Head of caudate nucleus (tissue), 42 donors: ENCODE measurements at places on chromosomes 3 and 15.
A peak's percentile ranks its signal among the peaks of the same experiment; 100 is the strongest.

DNA sequence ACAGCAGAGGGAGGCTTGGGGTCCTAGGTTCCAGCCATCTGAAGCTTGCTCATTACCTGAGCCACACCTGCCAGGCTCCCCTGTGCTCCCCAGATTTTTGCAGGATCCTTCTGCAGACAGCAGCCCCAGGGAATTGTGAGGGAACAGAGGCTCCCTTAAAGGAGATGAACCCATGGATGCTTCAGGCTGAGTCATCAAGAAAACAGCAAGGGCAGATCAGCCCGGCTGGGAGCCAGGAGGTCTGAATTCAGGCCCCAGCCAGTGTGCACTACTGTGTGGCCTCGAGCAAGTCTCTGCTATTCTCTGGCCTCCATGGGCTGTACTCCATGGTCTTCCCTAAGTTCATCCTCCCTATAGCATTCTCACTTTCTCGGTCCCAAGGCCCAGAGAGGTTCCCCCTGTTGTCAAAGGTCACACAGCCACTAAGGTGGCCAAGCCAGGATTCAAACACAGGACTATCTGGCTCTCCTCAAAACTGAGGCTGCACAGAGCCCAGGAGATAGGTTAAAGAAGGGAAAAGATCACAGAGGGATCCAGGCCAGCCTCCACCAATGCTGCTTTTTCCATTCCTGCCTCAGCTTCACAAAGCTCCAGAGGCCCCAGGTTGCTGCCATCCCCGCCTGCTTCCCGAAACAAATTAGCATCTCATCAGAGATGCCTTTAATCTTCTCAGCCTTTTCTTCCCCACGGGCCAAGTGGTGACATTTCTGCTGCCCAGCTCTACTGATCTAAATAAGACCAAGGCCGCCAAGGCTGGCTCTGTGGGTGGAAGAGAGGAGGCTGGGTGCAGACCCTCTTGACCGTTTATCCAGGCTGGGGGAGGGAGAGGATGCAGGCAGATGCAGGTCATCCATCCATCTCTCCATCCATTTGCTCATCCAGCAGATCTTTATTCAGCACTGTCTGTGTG lies 21.2 kb upstream of the GRIP2 start:
- no peak for DNase-seq

GRCh38 chr3:191958980-191959671 lies 498.2 kb downstream of the PYDC2 start:
- DNase-seq, result no peak

GRCh38 chr3:42067326-42067725 lies 23.8 kb upstream of the TRAK1 start:
- DNase-seq, result no peak

DNA sequence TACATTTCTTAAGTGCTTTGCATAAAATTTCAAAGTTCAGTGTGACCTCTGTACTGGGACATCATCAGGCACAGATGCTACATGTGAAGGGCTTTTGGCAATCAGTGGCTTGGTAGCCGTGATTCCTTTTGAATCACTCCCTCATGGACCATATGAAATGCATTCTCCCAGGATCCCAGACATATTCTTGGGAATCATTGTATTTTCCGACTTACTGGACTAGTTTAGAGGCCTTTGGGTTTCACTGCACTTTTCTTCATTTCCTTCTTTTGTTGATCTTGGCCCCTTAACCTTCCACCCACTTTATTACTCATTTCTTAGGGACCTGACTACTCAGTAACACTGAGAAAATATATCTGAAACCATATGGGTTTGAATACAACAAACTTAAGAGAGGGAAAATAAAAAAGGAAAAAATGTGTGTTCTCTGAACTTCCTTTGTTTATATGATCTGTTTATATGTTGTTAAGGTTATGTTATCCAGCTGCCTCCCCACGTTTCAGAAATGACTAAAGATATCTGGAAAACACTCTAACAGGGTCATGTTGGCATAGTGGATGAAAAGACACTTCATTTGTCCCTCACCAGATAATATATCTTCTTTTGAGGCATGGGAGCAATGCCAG lies 35.1 kb downstream of the HMG20A start:
- DNase-seq, result no peak

DNA sequence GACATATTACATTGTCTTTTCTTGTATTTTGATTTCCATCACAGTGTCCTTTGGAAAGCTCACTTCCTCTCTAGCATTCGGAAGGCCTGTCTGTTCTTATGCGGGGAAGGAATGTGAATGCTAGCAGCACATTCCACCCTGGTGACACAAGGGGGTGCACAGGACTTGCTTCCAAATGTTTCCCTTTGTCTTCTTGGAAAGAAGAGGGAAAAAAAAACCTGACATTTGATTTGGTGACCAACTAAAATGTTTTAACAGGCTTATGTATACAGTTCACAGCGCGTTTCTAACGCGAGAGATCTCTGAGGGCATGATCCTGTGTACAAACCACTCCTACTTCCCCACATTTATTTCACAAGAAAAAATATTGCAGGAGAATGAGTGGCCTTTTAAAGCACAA lies 107.6 kb upstream of the FXR1 start:
- DNase-seq, result no peak

DNA sequence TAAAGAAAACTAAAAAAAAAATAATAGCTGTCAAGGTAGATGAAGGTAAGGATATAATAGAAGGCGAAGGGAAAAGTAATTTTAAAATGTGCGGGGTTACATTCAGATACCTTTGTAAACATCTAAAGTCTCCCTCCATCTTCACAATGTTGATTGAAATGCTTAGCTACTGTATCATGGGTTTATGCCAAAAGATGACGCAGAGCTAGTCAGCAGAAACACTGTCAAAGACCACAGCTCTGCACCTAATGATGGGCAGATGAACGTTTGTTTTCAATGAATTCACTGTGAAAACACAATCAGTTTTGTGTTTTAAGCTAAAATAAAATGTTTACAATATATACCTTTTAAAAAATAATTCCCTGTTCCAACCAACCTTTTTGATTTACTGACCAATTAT lies 61.2 kb downstream of the RFTN1 start:
- DNase-seq, result no peak

DNA sequence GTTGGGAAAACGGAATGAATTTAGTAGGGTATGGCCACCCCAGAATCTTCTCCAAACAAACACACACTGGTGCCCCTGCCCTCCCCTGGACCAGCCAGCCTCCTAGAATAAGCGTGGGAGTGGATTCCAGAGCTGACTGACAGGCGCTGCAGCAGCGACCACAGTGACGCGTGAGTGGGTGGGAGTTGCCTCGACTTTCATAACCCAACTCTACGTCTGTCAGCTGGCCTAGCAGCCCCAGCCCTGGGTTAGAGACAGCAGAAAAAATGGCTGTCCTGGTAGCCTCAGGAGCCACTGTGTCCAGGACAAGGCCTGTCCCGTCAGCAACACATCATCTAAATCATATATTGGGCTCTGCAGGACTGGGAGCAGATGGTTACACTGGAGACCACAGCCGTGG lies 10.0 kb downstream of the PLA2G4B start:
- no peak for DNase-seq

- DNase-seq, result no peak
Measured at GRCh38 chr3:128490650-128490914, 2.4 kb downstream of the GATA2 start.

DNA sequence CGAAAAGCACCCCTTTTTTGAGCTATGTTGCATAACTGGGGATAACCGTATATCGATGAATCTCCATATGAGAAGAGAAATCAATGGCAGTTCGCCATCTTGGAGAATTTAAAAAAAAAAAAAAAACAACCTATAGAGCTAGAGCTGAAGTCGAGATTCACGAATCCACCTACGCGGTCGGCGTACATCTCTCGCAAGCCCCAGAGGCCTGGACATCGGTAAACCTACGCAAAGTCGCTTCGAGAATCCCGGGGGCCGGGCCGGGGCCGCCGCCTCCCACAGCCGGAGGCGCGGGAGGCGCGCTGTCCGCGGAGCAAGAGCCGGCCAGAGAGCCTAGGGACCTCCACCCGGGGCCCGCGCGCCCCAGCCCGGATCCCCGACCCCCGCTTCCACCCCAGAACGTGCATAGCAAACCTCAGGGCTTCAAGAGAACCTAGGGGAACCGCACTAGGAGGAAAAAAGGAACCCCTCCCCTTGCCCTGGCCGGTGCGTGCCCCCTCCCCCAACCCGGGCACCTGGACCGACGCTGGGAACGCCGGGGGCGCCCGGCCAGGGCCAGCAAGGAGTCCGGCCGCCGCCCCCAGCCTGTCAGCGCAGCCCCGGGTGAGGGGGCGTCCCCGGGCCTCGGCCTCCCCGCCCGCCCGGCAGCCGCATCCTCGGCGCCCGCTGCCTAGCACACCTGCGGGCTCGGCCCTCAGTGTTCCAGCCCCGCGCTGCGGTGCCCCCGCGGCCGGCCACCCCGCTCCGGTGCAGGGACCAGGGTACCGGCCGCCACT lies 567 bp downstream of the PFN2 start:
- peak; percentile 74 for DNase-seq

- no peak for DNase-seq
Measured at GRCh38 chr3:123781138-123781537, 103.0 kb downstream of the MYLK start.

DNA sequence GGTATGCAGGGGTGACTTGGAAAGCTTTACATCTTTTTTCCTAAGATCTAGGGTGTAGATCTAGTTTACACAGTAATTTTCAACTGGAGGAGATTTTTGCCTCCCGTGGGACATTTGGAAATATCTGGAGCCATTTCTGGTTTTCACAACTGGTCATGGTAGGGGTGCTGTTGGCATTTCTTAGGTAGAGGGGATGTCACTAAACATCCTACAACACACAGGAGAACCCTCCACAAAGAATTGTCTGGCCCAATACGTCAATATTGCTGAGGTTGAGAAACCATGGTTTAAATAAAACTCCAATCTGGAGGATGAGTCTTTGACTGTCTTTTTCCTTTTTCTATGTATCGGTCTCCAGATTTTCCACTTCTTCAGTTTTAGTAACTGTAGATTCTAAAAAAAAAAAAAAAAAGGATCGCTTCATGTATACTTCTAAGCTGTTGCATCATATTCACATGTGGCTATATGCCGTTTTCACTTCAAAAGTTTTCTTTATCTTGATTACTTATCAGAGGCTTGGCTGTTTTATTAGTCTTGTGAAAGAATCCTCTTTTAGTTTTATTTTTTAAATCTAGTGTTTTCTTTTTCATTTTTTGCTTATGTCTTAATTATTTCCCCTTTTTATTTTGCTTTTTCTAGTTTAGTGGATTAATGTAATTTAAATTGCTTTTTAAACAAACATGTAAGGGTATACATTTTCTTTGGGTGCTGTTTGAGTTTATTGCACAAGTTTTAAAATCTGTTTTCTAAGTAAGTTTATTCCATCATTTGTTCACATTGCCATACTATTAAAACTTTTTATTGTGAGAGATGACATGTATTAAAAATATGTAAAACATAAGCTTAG lies 21.2 kb downstream of the UBE2Q2 start:
- DNase-seq, result no peak

GRCh38 chr15:60444289-60444912 lies 34.5 kb downstream of the ICE2 start:
- no peak for DNase-seq

DNA sequence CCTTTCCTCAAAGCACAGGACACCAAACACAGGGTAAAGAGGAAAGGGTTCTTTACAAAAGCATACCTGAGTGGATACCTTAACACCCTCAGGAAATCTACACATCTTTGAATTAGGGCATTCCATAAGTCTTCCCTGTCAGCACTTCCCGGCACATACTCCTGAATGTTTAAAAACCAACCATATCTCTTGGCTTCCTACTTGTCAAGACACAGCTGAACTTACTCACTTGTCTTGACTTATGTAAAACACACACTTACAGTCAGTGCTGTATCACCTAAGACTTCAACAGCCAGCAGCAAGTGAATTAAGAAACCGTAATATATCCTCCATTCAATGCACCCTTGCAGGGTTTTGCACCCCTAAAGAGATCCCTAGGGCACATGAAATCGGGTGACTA lies 17.5 kb downstream of the IL1RAP start:
- DNase-seq, result no peak

GRCh38 chr15:51253366-51253765 lies 85.0 kb downstream of the CYP19A1 start:
- no peak for DNase-seq

GRCh38 chr3:66532160-66532587 lies 31.4 kb upstream of the LRIG1 start:
- DNase-seq, result no peak

DNA sequence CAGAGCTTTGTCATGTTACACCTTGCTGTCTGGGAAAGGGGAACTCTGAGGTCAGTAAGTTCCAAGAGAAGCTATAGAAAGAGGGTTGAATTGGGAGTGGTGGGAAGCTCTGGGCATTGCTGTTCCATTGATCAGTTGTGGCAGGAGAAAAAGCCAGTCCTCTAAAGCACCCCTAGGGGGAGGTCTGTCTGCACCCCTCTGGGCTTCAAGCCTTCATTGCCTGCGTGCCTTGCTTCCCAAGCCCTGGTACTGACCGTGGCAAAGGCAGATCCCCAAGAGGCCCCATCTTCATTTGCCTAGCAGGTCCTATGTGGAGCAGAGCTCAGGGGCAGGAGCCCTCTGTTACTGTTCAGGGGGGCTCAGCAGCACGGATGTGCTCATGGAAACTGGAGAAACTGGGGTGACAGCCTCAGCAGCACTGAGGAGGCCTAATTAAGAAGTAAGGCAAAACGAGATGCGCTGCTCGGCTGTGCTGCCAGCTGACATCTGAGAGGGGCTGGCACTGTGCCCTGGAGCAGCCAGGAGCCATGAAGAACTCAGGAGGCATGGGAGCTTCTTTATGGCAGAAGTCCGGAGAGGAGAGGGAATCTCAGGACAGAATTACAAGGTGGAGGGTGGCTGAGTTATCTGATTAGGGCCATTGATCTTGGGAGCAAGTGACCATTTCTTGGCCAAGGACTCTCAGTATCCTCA lies 270.9 kb downstream of the RPLP1 start:
- no peak for DNase-seq

- DNase-seq, result no peak
Measured at GRCh38 chr3:165854696-165855095, 17.5 kb upstream of the BCHE start.

DNA sequence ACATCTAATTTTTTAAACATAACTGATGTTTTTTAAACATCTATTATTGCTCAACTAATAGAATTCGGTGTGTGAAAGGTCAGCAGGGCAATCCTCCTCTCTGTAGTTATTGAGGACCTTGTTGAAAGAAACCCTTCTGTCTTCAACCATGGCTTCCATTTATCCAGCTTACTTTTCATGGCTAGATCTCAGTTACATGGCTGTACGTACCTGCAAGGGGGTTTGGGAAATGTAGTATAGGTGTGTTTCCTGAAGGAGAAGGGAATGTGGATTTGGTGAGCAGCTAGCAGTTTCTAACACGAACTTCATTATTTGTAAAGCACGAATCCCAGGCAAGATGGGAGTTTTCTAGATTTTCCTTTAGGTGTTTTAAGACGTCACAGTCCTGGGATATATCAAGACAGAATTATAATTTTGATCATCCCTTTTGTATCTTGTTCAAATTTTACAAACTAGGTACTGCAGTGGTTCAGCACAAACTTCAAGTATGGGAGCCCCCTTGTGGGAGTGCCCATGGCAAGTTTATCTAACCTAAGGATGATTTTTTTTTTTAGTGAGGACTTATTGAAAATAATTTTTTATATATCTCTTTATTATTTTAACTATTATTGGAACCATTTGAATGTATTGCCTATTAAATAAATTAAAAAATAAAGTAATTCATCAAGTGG lies 41.6 kb downstream of the FBXL2 start:
- no peak for DNase-seq

GRCh38 chr15:63528138-63528659 lies 23.8 kb downstream of the USP3 start:
- DNase-seq, result no peak
